ENCODE measurements at places on chromosomes 4 and X.

GRCh38 chrX:11374570-11374969 is 81.4 kb downstream of the AMELX start:
- DNase-seq: no peak

- no peak for DNase-seq
Measured at GRCh38 chr4:99504804-99505502, 5.9 kb upstream of the C4orf17 start.

DNA sequence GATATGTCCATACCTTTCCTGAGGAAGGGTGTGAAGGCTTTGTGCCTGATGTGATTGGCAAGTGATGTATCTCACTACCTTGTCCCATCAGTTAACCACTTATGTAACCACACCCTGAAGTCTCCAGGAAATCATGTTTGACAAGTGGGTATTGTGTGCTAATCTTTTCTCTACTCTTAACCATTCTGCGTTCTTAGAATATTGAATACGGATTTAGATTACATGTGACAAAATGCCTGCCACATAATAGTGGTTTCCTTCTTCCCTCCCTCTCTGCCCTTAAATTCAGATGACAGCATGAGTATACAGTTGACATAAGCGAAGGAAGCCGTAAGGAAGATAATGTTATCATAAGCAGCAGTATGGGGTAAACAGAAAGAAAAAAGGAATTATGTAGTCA is 108.4 kb downstream of the KLHL8 start:
- no peak for DNase-seq

- no peak for DNase-seq
Measured at GRCh38 chr4:125986307-125986706, 671.6 kb downstream of the FAT4 start.

- DNase-seq: no peak
Measured at GRCh38 chr4:15331930-15332329, 95.9 kb upstream of the C1QTNF7 start.

DNA sequence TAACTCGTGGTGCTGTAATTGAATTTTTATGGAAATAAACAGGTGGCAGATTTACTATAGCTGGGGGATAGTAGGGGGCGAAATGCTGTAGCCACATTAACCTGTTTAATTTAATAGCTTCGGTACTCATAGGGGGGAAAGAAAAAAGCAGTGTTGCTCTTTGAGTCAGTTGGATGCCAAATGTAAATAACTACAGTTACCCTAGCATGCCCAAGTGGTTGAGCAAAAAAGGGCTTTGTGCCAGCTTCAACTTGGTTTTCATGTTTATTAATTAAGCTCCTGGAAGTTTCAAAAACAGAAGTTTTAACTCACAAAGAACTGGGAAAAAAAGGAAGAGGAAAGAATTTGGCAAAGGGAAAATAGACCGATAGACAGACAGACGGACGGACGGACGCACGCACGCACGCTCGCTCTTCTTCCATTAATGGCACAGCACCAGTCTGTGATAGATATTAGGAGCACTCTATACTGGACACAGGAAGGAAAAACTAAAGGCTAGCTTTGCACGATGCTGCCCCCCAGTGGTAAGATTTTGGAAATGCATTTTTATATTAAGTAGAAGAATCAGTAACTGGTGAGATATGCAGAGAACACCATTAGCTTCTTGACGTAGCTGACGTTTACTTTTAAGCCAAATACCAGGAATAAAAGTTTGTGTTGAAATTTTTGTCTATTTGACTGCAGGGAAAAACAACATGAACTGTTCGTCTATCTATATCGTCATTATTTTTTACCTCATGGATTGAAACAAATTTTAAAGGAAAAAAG is 151.8 kb downstream of the SLC7A11 start:
- peak; percentile 66 for DNase-seq

GRCh38 chr4:42080306-42080705 is 72.1 kb downstream of the BEND4 start:
- no peak for DNase-seq

DNA sequence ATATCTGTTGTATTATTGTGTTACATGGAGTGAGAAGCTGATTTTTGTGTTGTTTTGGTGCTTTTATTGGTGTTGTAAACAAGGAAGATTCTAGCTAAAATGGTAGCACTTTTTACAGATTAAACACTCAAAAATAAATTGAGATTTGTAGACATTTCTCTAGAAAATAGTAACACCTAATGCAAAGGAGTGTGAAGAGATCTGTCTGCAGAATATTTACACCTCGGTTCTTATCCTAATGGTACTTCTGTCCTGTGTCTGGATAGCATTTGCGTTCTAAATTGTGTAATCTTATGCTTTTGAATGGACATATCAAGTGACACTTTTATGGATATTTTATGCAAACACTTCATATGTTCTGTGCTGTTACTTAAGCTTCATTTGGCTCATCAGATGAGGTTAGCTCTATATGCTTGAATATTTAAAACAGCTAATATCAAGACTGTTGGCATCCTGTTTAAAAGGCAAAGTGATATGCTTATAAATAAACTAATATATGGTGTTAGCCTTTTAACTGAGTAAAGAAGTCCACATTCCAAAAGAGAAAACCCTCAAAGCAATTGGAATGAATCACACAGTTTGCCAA is 6.0 kb downstream of the PCDH7 start:
- DNase-seq: no peak

DNA sequence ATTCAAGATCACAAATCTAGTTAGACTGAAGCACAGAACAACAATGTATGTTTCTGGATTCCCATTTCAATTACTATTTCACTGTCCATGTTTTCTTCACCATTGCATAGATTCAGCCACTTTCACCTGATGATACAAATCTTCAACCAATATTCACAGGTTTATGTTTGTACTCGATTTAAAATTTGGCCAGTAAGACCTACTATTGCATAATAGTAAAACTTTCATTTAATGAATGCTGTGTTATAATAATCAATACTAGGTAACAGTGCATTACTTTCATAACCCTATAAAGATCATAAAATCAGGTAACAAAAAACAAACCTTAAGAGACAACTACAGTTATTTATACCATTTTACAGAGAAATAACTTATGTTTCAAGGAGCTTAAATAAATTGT is 2209.1 kb downstream of the ARAP2 start:
- DNase-seq: no peak

GRCh38 chr4:95511477-95511876 is 37.3 kb downstream of the UNC5C start:
- no peak for DNase-seq

- DNase-seq: peak; percentile 63
Measured at GRCh38 chr4:119025916-119026661, 109.5 kb upstream of the MYOZ2 start.

DNA sequence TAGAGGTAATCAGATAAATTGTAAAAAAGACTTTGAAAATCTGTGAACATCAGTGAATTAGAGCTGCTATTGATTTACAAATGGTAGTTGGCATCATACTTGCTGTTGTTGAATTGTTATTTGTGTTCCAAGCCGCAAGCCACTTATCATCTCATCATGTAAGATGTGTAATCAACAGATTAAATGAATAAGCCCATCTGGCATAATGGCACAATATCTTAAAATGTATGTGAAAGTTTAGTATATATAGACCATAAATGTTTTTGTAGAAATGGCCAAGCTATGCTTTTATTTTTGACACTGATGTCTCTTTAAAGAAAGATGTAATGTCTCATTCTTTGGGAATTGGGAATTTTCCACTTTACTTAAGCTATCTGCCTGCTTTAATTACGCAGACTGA is 682.6 kb upstream of the GNPDA2 start:
- DNase-seq: no peak

DNA sequence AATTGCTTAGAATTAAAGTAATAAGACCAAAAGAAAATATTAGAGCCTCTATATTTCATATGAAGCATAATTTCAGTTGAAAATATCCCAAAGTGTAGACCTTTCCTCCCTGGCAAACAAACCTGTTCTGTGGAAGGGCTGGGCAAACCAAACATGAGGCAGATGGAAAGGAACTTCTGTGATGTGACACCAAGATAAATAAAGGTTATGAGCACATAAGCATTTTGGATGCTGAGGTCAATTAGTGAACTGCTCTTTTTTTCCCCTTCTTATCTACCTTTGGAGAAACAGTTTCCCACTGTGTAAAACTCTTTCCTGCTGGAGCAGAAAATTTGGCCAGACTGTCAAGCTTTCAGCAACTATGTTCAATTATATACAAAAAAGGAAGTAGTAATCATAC is 109.6 kb upstream of the STIM2 start:
- DNase-seq: no peak

DNA sequence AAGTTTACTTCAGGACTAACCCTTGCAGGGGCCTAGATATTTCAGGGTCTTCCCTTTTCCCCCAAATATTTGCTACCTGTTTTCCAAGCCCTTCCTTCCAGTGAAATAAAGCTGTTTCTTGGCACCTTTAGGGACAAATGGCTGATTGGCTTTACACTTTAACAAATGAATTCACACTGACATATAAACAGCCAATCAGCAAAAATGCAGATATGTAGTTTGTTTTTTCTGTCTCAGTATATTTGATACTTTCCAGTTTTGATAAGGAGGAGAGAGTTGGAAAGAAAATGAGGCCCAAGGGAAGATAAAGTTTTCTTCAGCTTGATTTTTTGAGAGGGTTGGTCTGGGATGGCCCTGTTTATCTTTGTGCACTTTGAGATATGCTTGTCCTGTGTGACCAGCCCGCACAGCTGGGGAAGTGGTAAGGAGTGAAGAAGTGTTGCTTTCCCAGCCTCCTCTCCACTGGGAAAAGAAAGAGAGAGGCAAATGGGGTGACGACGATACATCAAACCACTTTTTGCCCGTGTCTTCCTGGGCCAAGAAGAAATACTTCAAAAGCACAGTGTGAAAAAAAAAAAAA is 67.5 kb downstream of the MGST2 start:
- no peak for DNase-seq

DNA sequence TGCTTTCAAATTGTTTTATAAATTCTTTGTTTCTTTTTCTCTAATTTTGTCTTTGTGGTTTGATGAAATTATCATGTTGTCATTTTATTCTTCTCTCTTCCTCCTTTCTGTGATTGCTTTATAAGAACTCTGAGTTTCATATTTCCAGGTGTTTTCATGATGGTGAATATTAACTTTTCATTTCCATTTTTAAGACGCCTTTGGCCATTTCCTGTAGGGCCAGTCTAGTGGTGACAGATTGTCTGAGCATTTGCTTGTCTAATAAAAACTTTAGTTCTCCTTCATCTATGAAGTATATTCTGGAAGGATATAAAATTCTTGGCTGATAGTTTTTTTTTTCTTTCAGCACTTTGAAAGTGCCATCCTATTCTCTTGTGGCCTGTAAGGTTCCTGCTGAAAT is 128.1 kb downstream of the FAM13A start:
- no peak for DNase-seq

- DNase-seq: no peak
Measured at GRCh38 chr4:24805067-24805466, 9.7 kb downstream of the SOD3 start.

GRCh38 chrX:66489339-66489738 is 149.5 kb downstream of the EDA2R start:
- DNase-seq: no peak

GRCh38 chrX:153662266-153662665 is 11.3 kb downstream of the PNCK start:
- peak; percentile 39 for DNase-seq

DNA sequence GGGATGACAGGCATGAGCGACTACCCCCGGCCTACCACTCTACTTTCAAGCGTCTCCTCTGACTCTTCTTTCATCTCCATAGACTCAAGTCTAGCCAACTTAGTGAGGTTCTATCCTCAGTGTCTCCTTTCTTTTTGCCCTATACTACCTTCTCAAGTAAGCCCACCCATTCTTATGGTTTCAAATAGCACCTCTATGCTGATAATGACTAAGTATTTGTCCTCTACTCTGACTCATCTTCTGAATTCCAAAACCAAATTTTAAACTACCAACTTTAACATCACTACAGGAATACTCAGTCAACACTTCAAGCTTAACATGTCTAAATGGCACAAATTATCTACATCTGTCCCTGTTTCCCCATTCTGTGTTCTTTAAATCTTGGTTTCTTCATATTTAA is 47.8 kb downstream of the ELF2 start:
- DNase-seq: no peak

- DNase-seq: no peak
Measured at GRCh38 chr4:53510321-53510720, 81.0 kb downstream of the LNX1 start.

GRCh38 chr4:7513671-7514070 is 78.9 kb upstream of the PSAPL1 start:
- no peak for DNase-seq

DNA sequence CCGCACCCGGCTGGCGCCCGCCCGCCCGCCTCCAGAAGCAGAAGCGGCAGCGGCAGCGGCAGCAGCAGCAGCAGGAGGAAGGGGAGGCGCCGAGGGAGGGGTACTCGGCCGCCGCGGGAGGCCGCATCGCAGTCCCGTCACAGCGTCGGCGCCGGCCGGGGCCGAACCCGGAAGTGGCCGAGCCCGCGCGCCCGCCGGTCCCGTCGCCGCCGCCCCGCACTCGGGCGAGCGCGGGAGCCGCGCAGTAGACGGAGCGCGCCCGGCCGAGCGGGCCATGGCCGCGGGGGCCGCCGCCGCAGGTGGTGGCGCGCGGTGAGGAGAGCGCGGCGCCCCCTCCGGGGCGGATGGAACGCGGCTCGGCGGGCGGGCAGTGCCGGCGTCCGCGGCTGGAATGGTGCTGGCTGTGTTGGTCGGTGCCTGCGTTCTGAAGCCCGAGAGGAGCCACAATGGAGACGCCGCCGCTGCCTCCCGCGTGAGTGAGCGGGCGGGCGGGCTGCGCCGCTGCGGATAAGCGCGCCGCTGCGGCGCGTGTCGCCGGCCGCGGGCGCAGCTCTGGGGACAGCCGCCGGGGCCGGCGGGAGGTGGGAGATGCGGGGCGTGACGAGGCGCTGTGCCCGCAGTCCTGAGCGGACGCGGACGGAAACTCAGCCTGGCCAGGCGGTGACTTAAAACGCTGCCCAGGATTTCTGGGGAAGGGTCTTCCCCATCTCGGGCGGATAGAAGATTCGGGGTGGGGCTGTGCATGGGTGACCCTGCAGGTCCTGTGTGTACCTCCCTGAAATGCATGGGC is at the start of gene KLHL2:
KLHL2 (plus strand) TSS at position 131 of the 790 bp plus-strand sequence; CDS start at position 447, 316 bp downstream.
- DNase-seq: peak; percentile 79

GRCh38 chr4:47531241-47531953 is 46.3 kb downstream of the ATP10D start:
- DNase-seq: peak; percentile 18

DNA sequence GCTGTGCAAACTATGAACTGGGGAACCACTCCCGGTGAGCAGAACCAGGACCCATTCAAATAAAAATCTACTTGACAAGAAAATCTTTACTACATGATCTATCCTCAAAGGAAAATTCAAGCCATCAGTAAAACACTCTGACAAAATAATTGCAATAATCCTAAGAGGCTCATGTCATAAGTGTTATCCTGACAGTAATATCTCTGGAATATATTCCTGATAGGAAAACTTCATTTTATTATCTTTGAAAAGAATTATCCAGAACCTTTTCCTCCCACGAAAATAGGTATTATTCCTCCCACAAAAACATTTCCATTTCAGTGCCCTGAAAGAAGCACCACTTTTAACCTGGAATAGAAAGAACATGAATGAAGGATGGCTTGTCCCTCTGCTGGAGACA is 357.7 kb upstream of the PCDH7 start:
- DNase-seq: no peak

GRCh38 chr4:110867251-110867960 is 244.5 kb upstream of the PITX2 start:
- no peak for DNase-seq

Data from mucosa of gallbladder (tissue), 1 donor.